ENCODE measurements at places on chromosomes 13 and 19.

DNA sequence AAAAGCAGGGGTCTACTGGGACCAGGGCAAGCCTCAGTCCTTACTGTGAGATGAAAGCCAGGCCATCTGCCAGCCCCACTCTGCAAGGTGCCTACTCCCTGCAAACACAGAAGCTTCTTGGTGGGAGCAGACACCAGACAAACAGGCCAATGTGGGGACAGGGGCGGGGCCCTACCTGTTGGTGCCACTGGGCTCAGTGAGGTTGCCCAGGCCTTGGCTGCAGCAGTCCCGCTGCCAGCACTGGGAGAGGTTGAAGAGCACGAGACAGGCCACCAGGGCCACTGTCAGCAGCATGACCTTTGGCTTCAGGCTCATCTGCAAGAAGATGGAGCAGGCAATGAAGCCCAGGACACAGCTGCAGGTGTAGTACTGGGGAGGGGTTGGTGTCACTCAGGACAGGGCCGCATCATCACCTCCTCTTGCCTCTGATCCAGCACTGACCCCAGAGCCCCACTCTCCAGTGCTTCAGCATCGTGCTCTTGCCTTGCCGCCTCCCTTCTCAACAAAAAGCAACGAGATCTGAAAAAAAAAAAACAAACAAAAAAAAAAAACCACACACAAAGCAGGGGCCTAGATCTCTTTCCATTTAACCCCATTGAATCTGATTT lies 72.6 kb downstream of the NBEA start:
- DNase-seq, result no peak

DNA sequence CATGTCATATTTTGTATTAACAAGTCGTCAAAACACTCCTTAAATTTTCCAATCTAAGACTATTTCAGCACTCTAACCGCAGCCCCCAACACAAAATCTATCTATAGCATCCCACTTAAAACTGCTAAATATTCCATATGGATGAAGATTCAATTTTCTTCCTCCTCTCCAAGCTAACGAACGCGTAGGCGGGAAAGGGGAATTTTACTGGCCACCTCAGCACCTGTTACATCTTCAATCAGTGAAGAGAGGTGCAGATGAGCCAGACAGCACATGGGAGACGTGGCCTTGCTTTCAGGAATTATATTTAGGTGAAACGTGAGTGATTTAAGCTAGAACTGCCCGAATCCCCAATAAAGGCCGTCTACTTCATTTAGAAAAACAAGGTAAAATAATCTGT lies 1.1 kb downstream of the RBM26 start:
- no peak for DNase-seq

- DNase-seq, result no peak
These were observed 329.6 kb downstream of the SLITRK5 start for GRCh38 chr13:88000787-88001186.

DNA sequence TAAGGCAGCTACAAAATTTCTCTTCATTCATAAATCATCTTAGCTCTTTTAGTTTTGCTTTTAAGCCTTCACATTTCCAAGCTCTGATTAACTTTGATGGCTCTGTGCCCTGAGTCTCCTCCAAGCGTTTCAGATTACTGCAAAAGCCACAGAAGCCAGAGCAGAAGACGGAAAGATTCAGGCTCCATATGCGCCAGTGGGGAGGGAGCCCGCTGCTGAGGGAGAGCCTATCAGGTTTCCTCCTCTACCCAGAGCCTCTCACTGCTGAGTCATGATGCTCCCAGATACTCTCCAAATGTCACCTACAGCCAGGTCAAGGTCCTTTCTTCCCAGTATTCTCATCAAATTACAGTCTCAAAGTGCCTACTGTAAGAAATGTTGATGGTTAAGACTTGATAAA lies 193.6 kb downstream of the RAP2A start:
- no peak for DNase-seq

- DNase-seq, result no peak
These were observed 10.1 kb upstream of the NFIX start for GRCh38 chr19:12985049-12985776.

Measured in activated CD4-positive, alpha-beta T cell treated with anti-CD3 and anti-CD28 coated beads, Interleukin-2, amount 50 U/mL, for 24 hours (primary cell).